EL (cell line): ENCODE measurements at places on chromosomes 4 and X.

GRCh38 chr4:168708108-168708507 lies 211.3 kb downstream of the PALLD start:
- no peak for DNase-seq

DNA sequence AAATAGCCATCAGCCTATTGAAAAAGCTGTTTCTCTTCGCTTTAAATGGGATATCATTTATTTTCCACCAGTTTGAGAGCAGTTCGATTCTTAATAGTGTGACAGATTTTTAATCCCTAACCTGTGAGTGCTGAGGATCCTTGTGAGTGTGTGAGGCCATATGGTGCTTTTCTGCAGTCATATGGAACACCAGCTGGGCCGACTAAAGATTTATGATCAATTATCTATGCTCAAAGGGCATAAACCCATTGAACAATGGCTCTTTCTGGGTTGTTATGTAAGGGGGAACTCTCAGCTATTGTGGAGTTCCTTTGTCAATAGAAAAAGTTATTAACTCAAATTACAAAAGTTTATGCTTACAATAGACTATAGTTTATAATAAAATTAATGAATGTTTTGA lies 1003.6 kb downstream of the FAT4 start:
- DNase-seq, result no peak

DNA sequence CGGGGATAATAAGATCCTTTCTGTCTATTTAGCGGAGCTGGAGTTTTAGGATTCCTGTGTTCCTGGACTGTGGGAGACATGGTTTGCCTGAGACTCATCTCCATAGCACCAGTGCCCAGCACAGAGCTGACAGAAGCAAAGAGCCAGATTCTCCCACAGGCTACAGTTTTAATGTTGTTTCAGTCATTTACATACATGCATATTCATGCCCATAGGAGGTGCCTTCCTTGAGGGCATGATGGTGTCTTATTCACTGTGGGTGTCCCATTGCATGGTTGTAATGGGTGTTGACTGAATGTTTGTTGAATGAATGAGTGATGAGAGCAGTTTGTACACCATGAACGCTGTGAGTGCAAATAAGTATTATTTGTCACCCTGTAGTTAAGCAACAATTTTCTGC lies 260.6 kb downstream of the EVC2 start:
- DNase-seq, result no peak

DNA sequence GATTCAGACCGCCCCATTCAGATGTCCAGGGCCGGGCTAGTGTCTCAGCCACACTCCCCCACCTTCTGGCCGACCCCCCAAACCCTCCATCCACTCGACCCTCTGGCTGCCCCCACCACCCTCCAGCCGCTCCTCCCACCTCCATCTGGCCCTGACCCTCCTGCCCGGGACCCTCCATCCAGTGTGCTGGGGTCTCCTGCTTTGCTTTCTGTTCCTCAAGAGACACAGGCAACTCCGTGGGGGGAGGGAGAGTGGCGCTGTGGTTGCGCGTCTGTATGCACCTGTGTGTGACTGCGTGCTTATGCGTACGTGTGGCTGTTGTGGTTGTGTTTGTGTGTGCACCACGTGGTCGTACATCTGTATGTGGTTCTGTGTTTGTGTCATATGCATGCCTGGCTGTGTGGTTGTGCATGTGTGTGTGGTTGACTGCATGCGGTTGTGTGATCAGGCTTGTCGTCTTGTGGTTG lies 33.3 kb downstream of the CPLX1 start:
- no peak for DNase-seq
